ENCODE measurements at places on chromosomes 12 and 14. TPM values are rescaled to one million over a fixed set of nuclear protein-coding genes. Genes with fewer than 3 reads are reported as not detected.

DNA sequence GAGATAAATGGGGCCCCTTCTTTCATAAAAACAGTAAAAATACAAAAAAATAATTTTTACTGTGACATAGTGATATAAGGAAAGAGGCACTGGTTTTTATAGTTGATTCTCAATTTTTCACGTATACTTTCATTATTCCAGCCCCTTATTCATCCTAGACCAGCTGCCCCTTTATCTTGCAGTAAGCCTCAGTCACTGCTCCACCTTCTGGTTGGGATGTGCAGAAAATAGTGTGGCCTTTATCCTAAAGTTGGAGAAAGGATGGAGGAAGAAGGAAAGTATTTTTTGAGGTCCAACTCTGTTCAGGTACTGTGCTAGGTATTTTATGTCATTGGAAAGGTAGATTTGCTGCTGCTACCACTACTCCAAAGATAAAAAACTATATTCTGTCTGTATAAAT, 172.7 kb downstream of the ANO6 start:
- DNase-seq: no peak

DNA sequence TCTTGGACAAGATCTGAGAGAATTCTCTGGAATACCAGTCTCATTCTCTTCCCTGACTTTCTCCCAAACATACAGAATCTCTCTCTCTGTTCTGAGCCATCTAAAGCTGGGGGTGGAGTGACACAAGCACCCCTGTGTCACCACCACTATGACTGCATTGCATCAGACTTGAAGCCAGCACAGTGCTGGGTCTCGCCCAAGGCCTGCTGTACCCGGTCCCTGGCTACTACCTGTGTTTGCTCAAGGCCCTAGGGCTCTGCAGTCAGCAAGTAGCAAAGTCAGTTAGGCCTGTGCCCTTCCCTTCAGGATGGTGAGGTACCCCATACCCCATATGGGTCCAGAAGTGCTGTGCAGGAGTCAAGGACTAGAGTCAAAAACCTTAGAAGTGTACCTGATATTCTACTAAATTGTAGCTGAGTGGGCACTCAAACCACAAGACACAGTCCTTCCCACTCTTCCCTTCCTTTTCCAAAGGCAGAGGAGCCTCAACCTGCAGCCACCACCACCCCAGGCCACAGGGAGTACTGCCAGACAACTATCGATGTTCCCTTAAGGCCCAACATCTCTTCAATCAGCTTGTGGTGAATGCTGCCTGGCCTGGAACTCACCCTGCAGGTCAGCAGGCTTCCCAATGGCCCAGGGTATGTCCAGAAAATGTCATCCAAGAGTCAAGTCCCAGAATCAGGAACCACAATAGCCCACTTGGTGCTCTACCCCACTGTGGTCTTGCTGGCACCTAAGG, 21.2 kb upstream of the RDH16 start:
- no peak for DNase-seq

DNA sequence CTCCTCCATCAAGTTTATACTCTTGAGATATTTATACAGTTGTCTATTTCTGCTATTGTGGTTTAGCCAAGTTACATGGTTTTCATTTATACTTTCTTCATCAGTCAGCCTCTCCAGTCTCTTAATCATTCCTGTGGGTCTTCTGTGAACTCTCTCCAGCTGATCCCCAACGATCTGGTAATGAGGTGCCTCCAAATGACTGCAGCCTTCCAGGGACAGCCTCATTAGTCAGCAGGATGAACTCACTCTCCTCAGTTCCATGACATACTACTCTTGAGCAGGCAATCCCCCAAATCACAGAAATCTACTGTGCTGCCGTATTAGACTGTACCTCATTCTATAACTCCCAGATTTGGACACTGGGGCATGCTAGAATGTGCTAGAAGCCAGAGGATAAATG, 15.3 kb downstream of the AREL1 start:
- DNase-seq: no peak

DNA sequence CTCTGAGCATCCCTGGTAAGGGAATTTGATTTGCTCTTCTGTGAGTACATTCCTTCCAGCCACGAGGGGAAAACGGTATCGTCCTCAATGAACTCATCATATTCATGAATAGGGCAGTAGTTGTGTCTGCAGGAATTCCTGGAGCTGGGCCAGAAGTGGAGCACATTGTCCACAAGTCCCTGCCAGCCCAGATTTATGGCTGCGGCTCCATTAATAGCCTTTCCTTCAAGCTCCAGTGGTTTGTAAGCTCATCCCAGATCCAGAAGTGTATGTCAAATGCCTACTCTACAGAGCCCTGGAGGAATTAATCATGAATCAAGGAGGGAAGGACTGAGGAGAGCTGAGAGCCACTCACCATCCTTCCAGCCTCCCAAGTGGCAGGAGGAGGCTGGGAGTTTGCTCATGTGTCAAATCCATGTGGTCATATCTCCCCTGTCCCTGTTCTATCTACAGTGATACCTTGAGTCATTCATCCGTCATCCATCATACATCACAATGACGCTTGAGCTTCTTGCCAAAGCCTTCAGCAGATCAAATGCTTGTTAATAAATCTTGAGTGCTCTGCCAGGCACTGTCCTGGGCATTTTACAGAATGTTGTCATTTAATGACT, 65.5 kb downstream of the SVOP start:
- DNase-seq: peak; percentile 12

DNA sequence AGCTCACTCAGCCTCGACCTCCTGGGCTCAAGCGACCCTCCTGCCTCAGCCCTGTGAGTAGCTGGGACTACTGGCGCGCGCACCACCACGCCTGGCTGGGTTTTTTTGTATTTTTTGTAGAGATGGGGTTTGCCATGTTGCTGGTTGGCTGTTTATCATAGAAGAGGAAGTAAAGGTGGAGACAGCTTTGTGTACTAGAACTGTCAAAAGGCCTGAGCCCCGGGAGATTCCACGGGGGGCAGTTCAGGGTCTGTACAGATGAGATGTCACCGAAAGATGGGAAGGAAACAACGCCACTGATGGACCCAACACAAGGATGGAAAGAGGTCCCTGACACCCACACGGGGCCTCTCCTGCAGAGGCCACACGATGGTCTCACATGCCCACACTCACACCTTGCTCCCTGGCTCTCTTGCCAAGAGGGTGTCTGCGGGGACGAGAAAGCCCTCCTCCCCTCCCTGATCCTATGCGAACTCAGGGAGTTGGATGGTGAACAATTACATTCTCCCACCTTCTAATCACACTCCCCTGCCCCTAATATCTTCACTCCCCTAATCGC, 66.6 kb downstream of the KDM2B start:
- DNase-seq: no peak

- DNase-seq: no peak
These were observed 23.0 kb downstream of the PDE6H start for GRCh38 chr12:14995583-14996425.

The TNFAIP2 gene
- 43.0 TPM for total RNA-seq
